ENCODE measurements at places on chromosomes 5 and 9.

DNA sequence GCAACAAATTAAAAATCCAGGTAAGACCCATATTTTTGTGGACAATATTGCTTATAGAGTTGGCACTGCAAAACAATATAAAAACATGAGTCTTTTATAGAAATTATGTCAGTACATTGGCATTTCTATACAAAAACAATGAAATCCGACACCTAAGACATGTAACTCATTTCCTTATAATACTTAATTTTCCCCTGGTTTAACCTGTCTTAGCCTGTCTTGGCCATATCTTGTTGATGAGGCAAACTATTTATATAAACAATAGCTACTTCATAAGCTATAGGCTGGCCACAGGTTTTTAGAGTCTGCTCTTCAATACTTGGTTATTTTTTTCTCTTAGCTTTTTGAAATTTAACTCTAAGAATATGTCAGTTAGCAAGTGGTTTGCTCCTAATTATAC, 44.7 kb upstream of the IZUMO3 start:
- no peak for DNase-seq

DNA sequence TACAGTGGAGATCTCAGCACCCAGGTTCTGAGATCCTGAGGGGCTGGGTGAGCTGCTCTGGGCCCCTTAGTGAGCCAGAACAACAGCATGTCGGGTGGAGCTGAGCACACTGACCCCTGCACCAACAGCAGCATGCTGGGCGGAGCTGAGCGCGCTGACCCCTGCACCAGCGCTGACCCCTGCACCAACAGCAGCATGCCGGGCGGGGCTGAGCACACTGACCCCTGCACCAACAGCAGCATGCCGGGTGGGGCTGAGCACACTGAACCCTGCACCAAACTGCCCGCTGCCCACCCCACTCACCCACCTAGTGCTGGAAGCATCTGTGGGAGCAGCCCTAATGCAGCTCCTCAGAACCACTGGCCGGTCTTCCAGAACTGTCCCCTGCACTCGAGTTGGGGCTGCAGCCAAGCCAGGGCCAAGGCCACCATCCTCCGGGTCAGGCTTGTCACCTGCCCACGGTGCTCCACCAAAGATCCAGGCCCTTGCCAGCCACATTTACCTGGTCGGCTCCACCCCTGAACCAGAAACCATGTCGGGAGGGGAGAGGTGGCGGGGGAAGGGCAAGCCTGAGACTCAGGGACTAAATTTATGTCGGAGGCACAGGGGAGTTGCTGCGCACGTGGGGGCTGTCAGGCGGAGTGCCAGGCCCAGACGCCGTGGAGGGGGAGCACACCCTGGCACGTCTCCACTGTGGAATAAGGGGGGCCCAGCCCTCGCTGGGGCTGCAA, 80.3 kb downstream of the ADAMTS2 start:
- peak; percentile 5 for DNase-seq

GRCh38 chr9:127763918-127764384, 14.5 kb downstream of the SH2D3C start:
- peak; percentile 41 for DNase-seq

DNA sequence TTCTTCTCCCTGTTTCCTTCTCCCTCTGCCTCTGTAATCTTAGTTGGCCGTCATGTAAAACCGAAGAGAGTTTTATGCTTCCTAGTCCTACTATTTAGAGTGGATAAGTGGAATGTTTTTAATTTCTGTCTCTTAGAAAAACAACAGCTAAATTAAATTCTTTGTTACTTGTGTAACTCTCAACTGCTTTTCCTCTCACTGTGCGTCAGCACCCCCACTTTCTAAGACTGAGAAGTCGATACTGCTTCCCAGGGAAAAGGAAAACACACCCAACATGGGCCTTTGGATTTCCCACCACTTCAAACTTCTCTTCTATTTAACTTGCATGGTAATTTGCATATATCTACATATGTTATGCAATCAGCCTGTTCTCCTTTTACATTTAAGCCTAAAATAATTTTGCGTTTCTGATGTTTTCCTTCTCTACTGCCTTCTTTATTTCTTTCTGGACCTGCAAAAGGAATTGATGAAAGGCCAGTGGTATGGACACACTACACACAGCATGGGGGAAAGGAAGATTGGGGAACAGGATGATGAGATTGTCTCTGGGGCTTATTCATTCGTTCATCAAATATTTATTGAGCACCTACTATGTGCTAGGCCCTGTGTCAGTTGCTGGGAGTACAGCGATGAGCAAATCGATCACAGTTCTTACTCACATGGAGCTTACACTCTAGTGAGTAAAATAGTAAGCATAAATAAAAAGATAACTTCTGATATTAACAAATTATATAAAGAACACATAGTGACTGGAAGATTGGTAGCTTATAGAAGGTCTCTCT, 52.5 kb upstream of the CTNNA1 start:
- DNase-seq = no peak

DNA sequence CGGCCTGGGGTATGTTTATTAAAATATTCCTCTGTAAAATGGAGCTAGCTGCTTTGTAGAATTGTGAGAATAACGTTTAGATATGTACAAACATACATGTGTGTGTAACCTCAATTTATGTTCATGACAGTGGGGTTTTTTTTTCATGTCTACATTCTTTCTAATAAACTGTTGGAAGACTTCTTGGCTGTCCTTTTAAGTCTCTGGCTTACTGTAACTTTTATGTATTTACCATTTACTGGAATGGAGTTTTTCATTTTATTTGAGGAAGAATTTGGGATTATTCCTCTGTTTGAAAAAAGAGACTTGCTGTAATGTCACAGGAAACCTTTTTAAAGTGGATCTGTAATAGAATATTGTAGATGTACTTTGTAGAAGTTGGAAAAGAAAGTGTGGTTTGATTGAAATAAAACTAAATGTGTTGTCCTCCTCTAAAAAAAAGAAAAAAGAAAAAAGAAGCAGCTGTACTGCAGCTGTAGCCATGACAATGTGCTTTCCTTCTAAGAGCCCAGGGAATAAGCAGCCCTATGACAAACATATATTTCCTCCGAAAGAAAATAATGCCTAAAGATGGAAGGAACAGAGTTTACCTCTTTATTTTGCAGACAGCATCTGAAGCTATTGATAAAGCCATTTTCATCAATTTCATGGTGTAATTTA, 71.2 kb upstream of the FREM1 start:
- DNase-seq = no peak

DNA sequence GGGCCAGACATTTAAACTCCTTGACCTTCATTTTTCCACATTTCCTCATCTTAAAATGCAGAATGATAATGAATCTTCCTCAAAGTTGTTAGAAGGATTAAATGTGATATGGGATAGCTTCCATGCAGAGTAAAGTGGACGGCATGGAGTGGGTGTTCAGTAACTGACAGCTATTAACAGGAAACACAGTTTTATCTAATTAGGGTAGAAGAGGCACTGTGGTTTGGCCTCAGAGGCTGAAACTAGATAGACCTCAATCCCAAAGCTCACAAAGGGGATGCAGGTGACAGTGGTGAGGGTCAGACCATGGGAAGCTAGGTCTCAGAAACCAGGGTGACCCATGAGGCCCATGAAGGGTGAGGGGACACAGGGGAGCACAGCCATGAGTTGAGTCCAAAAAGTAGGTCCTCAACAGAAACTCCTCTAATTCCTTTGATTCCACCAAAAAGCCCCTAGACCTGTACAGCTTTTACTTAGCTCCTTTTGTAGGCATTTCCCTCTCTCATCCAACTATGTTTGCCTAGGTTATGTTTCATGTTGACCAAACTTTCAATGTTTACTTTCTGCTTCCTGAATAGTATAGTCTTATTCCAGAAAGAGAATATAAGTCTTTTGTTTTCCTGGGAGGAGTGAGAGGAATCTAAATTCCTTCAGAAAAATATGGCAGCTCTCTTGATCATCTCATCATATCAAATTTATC, 27.9 kb upstream of the GLDC start:
- DNase-seq = no peak

DNA sequence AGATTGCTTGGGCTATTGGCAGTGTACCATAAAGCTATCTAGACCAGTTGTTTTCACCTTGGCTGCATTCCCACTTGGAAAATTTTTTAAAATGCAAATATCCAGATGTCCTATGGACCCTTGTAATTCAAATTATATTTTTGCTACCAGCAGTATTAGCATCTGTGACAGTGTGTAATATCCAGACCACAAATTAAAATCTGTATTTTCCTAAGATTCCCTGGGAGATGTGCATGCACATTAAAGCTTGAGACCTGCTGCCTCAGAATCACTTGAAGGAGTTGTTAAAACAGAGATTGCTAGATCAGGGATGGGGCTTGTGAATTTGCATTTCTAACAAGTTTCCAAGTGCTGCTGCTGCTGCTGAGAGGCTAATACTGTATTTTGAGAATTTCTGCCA, 381.2 kb upstream of the PDE4D start:
- DNase-seq = no peak

GRCh38 chr9:105376893-105377292, 70.9 kb upstream of the FSD1L start:
- no peak for DNase-seq
